ENCODE measurements at places on chromosomes 7 and 10. TPM values are rescaled to one million over a fixed set of nuclear protein-coding genes. Genes with fewer than 3 reads are reported as not detected.
A peak's percentile ranks its signal among the peaks of the same experiment; 100 is the strongest.

GRCh38 chr7:93062599-93062998 is 55.2 kb downstream of the SAMD9 start:
- no peaks in the 10 kb centered on the region for H3K4me1 ChIP-seq
- H3K36me3 ChIP-seq, result no peaks in the 10 kb centered on the region
- no peak for DNase-seq
- no peak overlapping the region for H3K4me3 ChIP-seq
- H3K27ac ChIP-seq, result no peak overlapping the region

DNA sequence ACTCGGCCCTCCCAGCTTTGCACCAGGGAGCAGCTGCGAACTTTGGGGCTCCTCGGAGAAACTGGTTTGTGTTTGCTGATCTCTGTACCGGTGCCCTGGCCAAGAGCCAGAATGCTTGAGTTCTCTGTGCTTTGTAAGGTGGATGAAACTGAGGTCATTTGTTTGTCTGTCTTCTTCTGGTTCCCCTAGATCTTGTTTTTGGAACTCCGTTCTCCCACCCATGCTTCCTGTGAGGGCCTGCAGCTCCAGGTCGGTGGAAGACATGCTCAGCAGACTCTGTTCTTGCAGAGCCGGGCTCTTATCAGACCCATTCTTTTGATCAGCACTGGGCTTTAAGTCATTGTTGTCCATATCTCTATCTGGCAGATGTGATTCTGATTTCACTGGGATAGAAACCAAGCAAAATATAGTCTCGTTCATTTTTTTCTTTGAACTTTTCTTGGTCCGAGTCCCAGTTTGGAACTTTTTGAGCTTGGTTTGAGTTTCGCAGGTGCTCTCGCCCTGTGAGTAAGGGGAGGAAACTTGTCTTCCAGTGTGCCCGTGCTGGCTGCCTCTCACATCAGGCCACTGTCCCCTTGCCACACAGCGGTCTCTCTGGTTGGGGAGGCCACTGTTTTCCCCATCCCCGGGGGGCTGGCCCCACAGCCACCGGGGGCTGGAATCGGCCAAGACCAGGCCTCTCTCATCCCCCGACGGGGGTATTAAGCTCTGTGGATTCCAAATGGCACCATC is 31.2 kb downstream of the JCAD start:
- H3K27ac ChIP-seq, result peak overlapping the region; percentile 32
- no peaks in the 10 kb centered on the region for H3K36me3 ChIP-seq
- no peak overlapping the region for H3K4me3 ChIP-seq
- peak; percentile 47 for DNase-seq
- peaks cover 14% of the 10 kb centered on the region for H3K4me1 ChIP-seq

DNA sequence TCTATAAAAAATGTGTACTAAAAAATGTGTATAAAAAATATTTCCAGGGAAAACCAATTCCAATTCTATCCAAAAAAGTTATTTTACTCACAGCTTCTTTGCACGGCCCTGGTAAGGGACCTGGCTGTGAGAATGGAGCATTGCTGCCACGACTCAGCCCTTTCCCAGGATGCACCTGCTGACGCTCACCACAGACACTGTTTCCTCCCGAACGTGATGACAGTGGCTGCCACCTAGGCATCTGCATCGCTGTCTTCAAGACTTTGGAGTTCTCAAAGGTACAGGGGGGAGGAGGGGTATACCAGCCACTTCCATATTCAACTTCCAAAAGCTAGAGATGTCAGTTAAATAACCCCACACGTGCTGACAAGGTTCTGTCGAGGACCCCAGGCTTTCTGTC is 23.9 kb upstream of the PTPRN2 start:
- no peaks in the 10 kb centered on the region for H3K4me1 ChIP-seq
- no peaks in the 10 kb centered on the region for H3K36me3 ChIP-seq
- H3K4me3 ChIP-seq, result no peak overlapping the region
- no peak overlapping the region for H3K27ac ChIP-seq

SEMA3A gene
- total RNA-seq, result 2.2 TPM

MARVELD1 gene
- 23.5 TPM for total RNA-seq

GRCh38 chr10:127973791-127974311 is 66.9 kb downstream of the PTPRE start:
- no peak overlapping the region for H3K4me3 ChIP-seq
- DNase-seq, result no peak
- peaks cover 28% of the 10 kb centered on the region for H3K4me1 ChIP-seq
- H3K27me3 ChIP-seq, result no peaks in the 10 kb centered on the region
- H3K27ac ChIP-seq, result no peak overlapping the region
- no peaks in the 10 kb centered on the region for H3K36me3 ChIP-seq

DNA sequence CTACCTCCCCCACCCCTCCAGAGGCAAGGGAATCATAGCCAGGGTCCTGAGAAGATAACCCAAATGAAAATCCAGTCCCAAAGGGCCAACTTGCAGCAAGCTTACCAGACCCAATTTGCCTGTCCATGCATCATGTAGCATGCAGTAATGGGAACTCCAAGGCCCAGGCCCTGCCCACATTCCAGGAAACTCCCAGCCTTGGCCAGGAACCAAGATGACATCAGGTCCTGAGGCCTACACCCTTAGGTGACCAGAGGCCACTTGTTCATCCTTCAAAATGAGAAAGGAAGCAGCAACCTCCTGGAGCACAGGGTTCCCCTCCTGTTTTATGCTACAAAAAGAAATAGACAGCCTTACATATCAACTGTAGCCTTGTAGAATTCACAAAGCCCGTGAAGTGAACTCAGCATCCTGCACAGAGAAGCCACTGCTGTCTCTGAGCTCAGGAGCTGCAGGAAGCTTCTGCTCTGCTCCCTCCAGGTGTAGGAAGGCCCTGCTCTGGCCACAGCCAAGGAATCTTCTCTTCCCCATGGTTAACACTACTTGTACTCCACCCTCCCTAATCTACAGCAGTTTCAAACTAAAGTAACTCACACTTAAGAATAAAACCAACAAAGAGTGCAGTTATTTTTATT is 30.3 kb upstream of the GRB10 start:
- no peaks in the 10 kb centered on the region for H3K36me3 ChIP-seq
- no peaks in the 10 kb centered on the region for H3K4me1 ChIP-seq
- peak; percentile 91 for DNase-seq
- H3K27ac ChIP-seq, result no peak overlapping the region
- H3K27me3 ChIP-seq, result no peaks in the 10 kb centered on the region

DNA sequence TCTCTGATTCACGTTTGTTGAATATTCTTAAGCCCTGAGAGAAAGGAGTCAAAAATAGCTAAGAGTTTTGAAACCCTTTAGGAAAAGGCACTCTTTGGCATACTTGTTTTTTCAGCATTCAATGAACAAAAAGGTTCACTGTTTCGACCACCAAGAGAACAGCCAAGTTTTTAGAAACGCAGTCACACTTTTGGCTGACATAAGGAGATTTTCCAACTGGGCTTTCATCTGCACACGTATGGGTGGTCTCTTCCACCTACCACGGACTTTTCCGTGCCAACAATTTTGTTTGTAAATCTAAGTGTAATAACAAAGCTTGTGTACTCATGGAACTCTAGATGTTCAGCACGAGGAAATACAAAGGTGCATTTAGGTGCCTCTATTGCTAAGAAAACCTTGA is 270.3 kb downstream of the WDR11 start:
- no peak overlapping the region for H3K27ac ChIP-seq
- H3K4me1 ChIP-seq, result no peaks in the 10 kb centered on the region
- no peaks in the 10 kb centered on the region for H3K36me3 ChIP-seq
- no peaks in the 10 kb centered on the region for H3K27me3 ChIP-seq
- no peak for DNase-seq
